ENCODE measurements at places on chromosomes 3 and 15.

- DNase-seq = no peak
Observed at GRCh38 chr3:134666466-134666865, 15.6 kb upstream of the KY start.

DNA sequence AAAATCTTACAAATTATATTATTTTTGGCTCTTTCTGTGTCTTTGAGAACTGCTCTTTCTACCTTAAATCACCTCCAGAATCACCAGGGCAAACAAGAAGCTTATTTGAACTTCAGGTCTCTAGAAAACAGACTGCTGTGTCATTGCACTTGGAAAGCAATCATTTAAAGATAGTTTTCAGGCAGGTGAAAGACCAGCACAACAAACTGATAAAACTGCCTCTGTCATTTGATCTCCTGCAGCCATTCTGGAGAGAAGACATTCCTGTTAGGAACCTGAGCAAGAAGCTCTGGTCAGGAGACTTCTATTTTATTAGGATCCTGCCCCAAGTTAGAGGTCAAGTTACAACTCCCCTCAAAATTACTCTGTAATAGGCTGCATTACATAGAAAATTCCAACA lies 50.7 kb upstream of the AP4E1 start:
- DNase-seq = no peak

- no peak for DNase-seq
Observed at GRCh38 chr3:151631946-151632345, 101.8 kb upstream of the AADACL2 start.

GRCh38 chr15:67506775-67507747 lies 13.9 kb upstream of the C15orf61 start:
- no peak for DNase-seq

DNA sequence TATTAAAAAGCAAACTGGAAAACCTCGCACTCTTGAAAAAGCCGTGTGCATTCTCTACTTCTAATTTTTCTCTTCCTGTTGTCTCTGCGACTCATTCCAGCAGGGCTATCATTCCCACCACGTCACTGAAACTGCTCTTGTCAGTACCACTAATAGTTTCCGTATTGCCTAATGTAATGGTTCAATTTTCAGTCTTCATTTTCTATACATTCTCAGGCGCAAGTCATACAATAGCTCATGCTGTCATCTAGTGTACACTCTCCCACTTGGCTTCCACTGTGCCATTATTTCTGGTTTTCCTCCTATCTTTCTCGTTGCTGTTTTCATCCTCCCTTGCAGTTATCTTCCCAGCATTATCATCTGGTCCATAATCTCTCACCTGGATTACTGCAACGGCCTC lies 160.2 kb downstream of the SPATA16 start:
- DNase-seq = no peak

- DNase-seq = no peak
Observed at GRCh38 chr3:150385296-150386242, 22.5 kb upstream of the TSC22D2 start.

GRCh38 chr3:155667988-155668387 lies 76.9 kb downstream of the PLCH1 start:
- DNase-seq = no peak

- DNase-seq = no peak
Observed at GRCh38 chr3:149163066-149163465, 33.6 kb downstream of the HPS3 start.
